ENCODE measurements at places on chromosomes 6 and 20. TPM values are rescaled to one million over a fixed set of nuclear protein-coding genes. Genes with fewer than 3 reads are reported as not detected.
A peak's percentile ranks its signal among the peaks of the same experiment; 100 is the strongest.

- DNase-seq: no peak
These were observed 29.3 kb downstream of the BCAS4 start for GRCh38 chr20:50824137-50824536.

DNA sequence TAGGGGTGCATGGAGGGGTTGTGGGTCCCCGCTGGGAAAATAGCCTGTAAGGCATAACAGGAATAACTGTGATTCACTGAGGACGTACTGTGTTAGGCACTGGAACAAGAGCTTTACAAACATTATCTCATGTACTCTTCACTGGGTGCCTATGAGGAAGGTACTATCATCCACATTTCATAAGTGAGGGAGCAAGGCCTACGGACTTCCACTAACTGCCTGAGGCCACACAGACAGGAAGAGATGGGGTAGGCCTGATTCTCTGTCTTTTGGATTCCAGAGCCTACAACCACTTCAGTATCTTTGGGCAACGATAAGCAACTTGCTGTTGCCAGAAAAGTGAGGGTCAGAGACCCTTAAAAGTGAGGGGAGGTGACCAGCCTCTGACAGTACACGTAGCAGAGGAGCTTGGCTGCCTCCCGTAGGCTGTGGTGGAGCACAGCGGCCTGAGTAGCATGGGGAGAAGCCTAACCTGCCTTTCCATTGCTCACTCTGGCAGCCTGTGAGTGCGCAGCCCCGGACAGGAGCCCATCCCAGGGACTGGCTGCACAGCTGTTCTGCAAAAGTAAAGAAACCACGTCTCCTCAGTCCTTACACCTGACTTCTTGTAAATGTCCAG is 30.4 kb downstream of the PSMB1 start:
- DNase-seq: peak; percentile 81

DNA sequence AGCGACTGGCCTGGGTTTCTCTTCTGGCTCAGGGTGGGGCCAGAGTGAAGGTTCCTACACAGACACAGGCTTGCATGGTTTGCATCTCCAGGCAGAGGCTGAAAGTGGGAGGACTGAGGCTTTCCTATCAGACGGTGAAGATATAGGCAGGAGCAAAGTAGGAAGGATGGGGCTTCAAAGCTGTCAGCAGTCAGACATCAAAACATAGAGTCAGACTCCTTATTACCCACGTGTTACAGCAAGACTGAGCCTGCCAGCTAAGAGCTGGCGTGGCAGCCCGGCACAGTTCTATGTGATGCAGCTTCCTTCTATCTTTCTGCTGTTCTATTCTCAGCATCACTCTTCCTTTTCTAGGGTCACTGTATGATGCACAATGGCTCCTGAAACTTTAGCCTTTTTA is 445.1 kb downstream of the DOK5 start:
- no peak for DNase-seq

DNA sequence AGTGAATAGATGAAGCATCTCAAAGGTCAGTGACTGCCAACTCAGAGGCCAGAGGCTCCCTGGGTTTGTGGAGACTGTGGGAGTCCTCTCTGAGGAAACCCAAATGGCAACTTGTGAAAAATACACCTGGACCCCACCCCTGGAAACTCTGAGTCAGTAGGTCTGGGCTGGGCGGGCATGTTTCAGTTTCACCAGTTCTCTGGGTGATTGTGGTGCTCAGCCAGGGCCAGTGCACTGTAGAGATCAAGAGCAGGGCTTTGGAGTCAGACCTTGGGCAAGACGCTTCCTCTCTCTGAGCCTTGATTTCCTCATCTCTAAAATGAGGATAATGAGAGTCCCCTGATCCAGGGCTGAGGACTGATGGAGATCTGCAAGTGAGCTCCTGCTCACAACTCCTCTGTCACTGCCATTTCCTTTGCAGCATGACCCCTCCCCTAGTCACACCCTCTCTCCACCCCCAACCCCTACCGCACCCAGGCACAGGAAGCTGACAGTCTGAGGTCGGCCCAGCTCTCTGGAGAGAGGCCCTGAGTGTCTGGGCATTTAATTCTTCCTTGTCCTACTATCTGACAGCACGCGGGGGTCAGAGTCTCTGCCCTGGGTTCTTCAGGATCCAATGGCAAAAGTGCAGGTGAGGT is 5.1 kb downstream of the DEF6 start:
- DNase-seq: no peak

DNA sequence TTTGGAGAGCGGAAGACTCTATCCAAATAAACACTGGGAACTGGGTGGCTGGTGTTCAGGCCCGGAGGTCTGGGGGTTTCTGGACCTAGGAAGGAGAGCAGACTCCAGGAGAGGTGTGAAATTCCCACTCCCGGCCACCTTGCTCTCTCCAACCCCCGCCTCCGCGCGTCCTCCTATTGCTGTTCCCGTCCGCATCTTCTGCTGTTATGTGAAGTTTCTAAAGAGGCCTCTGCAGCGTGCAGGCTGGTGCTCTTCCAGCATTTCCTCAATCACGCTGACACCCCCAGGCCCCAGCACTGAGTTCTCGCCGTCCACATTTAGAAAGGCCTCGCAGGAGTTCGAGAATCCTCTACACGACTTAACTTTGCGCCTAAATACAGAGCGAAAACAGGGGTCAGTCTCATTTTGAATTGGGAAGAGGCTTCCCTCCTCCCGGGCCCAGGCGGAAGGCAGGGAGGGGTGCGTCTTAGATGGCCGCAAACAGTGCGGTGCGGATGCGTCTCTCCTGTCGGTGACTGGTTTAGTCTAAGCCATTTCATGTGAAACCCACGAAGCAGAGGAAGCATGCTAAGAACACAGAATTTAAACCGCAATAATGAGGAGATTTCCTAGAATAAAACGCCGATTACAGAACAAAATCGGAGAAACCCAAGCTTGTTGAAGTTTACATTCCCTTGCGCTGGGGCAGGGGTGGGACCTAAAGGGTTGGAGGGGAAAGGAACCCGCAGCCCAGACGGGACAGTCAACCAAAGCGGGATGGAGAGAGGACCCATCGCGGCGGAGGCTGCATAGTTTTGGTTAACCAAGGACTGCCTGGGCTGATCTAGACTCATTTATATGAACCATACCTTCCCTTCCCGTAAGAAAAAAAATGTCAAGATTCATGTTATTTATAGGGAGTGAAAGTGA is 4.0 kb upstream of the FOXF2 start:
- peak; percentile 49 for DNase-seq

- DNase-seq: peak; percentile 50
These were observed 2.9 kb downstream of the SALL4 start for GRCh38 chr20:51799401-51799860.

ENPP5 gene
- 9.1 TPM for total RNA-seq

DNA sequence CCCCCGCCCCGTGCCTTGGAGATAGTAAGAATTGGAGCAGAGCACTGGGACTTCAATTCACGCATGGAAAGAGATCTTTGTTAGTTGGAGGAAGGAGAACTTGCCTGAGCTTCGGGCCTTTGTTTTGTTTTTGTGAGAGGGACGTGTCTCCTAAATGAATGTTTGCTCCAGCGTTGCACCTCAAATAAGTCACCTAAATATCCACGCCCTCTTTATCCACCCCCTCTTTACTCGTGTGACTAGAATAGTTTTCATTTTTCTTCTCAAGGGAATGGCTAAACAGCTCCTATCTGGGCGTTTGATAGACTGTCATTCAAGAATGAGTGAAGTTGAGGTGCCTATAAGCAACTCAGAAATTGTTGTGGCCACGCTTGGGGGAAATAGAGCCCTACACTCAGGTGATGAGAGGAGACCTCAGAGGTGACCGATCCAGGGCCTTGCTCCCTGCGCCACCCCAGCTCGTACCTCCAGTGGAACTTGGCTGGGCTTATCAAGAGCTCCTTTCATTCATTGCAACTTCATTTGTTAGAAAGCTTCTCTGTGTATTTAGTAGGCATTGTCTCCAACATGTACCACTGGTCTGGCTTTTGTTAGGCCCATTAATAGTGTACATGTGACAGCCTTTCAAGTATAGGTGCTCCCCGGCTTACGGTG is 861 bp downstream of the PCMTD2 start:
- peak; percentile 14 for DNase-seq

DNA sequence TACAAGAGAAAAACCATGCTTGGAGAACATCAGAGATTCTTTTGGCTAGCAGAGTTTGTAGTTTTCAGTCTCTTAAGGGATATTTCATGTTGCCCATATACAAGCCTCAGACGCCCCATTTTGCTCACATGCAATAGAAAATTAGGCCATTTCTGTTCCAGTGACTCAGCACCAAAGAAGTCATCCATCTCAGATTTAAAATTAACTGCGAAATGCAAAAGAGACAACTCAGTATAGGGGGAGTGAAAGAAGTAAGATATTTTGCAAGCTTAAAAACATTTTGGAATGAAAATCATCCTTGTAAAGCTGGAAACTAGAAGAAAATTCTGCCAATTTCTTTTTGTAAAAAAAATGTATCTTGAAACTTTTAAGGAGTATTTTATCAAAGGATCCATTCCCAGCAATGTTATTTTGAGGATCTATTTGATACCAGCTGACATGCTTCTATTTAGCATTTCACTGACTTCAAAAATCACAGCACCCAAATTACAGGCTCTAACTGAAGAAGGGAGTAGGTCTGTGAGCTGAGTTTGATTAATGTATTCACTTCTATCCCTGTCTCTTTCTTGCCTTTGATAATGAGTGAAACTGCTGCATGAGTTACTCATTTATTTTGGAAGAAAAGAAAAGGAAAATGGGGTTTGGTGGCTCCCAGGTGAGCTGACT is 223.7 kb upstream of the SULF2 start:
- DNase-seq: no peak

- peak; percentile 54 for DNase-seq
These were observed 40.9 kb downstream of the ZFP64 start for GRCh38 chr20:52150440-52151258.

All from neural progenitor cell (in vitro differentiated cells).